Activated CD8-positive, alpha-beta memory T cell treated with anti-CD3 and anti-CD28 coated beads, Interleukin-2, amount 10 ng/mL, durations not matched to agents 7 days and 5 days (primary cell): ENCODE measurements at places on chromosomes 6 and 20. TPM values are rescaled to one million over a fixed set of nuclear protein-coding genes. Genes with fewer than 3 reads are reported as not detected.

DNA sequence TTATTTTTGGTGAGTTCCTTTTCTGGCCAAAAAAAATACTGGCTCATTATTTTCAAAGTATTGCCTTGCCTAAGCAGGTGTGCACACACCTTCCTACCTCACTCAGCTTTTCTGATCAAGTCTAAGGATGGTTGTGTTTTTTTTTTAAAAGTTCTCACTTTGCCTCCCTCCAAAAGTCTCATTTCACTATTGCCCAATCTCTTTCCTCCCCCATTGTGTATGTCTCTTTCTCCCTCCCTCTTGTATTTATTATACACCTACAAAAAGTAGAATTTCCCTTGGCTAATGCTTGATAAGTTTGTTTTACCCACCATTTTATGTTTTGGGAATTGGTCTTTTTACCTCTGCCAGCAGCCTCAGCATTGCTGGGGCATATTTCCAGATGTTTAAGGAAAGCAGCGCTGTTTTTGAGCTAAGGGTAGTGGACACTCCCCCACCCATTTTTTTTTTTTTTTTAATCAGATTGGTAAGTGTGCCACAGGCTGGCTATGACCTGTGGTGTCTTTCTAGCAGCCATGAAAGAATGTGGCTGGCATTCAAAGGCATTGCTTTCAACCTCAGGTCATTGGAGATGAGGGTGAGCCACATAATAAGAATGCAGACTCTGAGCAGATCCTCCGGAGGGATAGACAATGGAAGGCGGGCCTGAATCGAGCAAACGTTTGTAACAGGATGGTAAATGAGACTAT, 668.6 kb downstream of the UTRN start:
- H3K4me1 ChIP-seq, result no peaks in the 10 kb centered on the region
- no peak overlapping the region for H3K27ac ChIP-seq
- DNase-seq, result no peak
- H3K27me3 ChIP-seq, result no peaks in the 10 kb centered on the region

- H3K36me3 ChIP-seq, result no peaks in the 10 kb centered on the region
- peaks cover 6% of the 10 kb centered on the region for H3K27me3 ChIP-seq
- no peak for DNase-seq
- H3K4me3 ChIP-seq, result no peak overlapping the region
- H3K27ac ChIP-seq, result no peak overlapping the region
These were observed 21.9 kb downstream of the ZBTB46 start for GRCh38 chr20:63808964-63809674.

GRCh38 chr6:155224618-155225017, 39.2 kb upstream of the CLDN20 start:
- DNase-seq, result no peak
- H3K36me3 ChIP-seq, result peaks cover 3% of the 10 kb centered on the region
- H3K4me3 ChIP-seq, result no peak overlapping the region
- no peaks in the 10 kb centered on the region for H3K27me3 ChIP-seq
- H3K27ac ChIP-seq, result peak overlapping the region; percentile 84

DNA sequence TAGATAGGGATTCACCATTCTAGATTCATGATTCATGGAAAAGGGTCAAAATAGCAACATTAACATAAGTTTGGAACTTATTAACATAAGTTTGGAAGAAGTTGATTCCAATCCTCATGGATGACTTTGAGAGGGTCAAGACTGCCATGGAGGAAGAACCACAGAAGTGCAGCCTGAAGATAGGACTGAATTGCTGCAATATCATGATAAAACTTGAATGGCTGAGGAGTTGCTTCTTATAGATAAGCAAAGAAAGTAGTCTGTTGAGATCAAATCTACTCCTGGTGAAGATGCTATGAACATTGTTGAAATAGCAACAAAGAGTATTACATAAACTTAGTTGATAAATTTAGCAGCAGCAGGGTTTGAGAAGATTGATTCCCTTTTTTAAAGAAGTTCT, 62.2 kb downstream of the GMDS start:
- no peak overlapping the region for H3K4me3 ChIP-seq
- H3K4me1 ChIP-seq, result peaks cover 22% of the 10 kb centered on the region
- H3K36me3 ChIP-seq, result peaks cover 10% of the 10 kb centered on the region
- H3K27ac ChIP-seq, result no peak overlapping the region

The SLC22A7 gene
- total RNA-seq, result not detected

GRCh38 chr20:56996533-56996932, 269.9 kb downstream of the BMP7 start:
- no peak for DNase-seq
- H3K27me3 ChIP-seq, result no peaks in the 10 kb centered on the region
- no peaks in the 10 kb centered on the region for H3K4me1 ChIP-seq

DNA sequence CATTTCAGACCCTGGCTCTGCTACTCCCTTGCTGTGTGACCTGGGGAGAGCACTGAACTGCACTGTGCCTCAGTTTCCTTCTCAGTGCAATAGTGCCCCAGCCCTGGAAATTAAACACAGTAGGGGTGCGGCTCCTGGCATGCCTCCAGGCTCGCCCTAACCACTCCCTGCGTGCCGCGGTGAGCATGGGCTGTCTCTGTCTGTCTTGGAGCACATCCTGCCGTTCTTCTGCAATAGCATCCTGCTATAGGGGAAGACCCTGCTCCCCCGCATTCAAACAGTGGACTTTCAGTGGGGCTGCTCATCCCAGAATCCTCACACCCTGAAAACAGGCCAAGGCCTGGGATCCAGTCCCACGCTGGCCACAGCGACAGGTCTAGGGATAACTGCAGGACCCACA, 129.5 kb downstream of the FOXC1 start:
- no peak overlapping the region for H3K4me3 ChIP-seq
- H3K36me3 ChIP-seq, result no peaks in the 10 kb centered on the region
- H3K27ac ChIP-seq, result no peak overlapping the region
- H3K27me3 ChIP-seq, result no peaks in the 10 kb centered on the region

DNA sequence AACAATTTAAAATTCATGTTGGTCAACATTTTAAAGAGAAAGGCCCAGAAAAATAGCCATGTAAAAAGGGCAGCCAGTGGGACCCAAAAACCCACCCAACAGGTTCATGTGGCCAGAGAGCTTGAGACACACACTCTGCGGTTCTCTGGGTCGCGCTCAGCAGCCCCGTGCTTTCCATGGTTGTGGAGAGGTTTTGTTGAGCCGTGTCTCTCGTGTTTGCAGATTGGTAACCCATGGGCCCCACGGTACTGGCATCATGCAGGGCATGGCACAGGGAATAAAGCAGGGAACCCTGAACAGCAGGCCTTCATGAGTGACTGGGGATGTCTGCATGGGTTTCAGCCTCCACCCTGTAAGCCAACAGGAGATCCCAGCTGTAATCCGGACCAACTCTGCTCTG, 127.7 kb upstream of the CST7 start:
- H3K27me3 ChIP-seq, result no peaks in the 10 kb centered on the region
- H3K27ac ChIP-seq, result no peak overlapping the region
- no peaks in the 10 kb centered on the region for H3K4me1 ChIP-seq
- no peaks in the 10 kb centered on the region for H3K36me3 ChIP-seq

The PRKN gene
- total RNA-seq, result not detected

GRCh38 chr6:158311626-158312025, 639 bp upstream of the TULP4 start:
- H3K4me3 ChIP-seq, result no peak overlapping the region
- DNase-seq, result no peak
- H3K36me3 ChIP-seq, result peaks cover 27% of the 10 kb centered on the region
- H3K27me3 ChIP-seq, result no peaks in the 10 kb centered on the region
- no peak overlapping the region for H3K27ac ChIP-seq
- peaks cover 21% of the 10 kb centered on the region for H3K4me1 ChIP-seq

DNA sequence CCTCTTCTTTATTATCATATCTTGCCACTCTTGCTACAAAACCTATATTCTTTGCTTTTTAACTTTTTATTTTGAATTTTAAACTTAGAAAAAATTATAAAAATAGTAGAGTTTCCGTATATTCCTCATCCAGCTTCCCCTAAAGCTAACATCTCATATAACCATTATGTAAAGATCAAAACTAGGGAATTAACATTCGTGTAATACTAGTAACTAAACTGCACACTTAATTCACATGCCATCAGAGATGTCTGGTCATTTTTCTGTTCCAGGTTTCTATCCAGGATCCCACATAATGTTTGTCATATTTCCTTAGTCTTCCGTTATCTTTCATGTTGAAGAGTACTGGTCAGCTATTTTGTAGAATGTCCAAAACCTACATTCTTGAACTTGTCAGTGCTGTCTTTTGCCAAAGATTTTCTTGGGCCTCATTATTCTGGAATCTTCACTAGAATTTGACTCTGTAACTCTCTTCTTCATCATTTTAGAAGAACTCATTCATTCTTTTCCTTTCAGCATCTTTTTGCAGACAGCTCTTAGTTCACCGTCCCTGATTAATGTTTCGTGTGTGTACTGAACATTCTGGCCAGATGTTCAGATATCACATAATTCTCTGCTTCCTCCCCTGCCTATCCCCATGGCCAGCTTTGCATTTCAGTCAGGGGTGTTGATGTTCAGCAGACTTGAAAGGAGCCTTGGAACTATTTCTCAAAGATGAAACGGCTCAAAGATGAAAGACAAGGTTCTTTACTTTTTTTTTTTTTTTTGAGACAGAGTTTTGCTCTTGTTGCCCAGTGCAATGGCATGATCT, 9.4 kb downstream of the CTNNBL1 start:
- DNase-seq, result no peak
- H3K36me3 ChIP-seq, result peaks cover 13% of the 10 kb centered on the region
- H3K27me3 ChIP-seq, result no peaks in the 10 kb centered on the region
- no peak overlapping the region for H3K4me3 ChIP-seq
- peaks cover 2% of the 10 kb centered on the region for H3K4me1 ChIP-seq

The PAX1 gene
- total RNA-seq, result not detected

DNA sequence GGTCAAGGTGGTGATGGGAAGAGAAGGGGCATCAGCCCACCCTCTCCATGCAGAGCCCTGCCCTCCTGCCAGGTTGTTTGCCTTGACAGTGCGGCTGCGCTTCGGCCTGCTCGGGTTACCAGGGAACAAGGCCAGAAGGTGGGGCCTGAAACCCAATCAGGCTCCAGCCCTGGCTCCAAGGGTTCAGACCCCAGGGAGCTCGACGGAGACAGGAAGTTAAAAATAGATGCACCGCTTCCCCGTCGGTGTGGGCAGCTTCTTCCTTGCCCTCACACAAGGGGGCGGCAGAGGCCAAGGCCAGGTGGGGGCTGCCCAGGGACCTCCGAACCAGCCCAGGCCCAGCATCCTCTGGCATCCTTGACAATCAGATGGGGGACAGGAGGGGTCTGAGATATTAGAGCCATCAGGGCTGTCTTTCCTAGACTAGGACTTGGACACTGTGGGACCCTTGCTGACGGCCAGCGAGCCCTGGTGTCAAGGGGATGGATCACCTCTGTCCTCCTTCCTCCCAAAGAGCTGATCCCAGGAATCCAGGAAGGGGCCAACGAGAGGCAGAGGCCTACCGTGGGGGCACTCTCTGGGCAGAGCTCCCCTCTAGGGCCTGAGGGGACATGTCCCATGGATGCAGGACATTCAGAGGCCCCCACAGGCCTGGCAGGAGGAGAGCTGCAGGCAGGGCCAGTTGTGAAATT, 65.2 kb downstream of the RIPOR3 start:
- H3K4me3 ChIP-seq, result no peak overlapping the region
- no peaks in the 10 kb centered on the region for H3K36me3 ChIP-seq
- no peak overlapping the region for H3K27ac ChIP-seq
- DNase-seq, result peak; percentile 47
- no peaks in the 10 kb centered on the region for H3K4me1 ChIP-seq
- H3K27me3 ChIP-seq, result no peaks in the 10 kb centered on the region

- no peak overlapping the region for H3K27ac ChIP-seq
- no peaks in the 10 kb centered on the region for H3K4me1 ChIP-seq
- H3K27me3 ChIP-seq, result no peaks in the 10 kb centered on the region
These were observed 111.6 kb upstream of the EYA4 start for GRCh38 chr6:133129556-133129955.

The VPS16 gene
- total RNA-seq, result 49.2 TPM

GRCh38 chr6:22271081-22271480, 25.8 kb downstream of the PRL start:
- H3K4me3 ChIP-seq, result no peak overlapping the region
- no peak for DNase-seq
- H3K36me3 ChIP-seq, result no peaks in the 10 kb centered on the region
- no peaks in the 10 kb centered on the region for H3K4me1 ChIP-seq
- no peaks in the 10 kb centered on the region for H3K27me3 ChIP-seq

GRCh38 chr6:20416567-20417345, 15.1 kb downstream of the E2F3 start:
- no peak overlapping the region for H3K4me3 ChIP-seq
- no peak overlapping the region for H3K27ac ChIP-seq
- no peak for DNase-seq
- no peaks in the 10 kb centered on the region for H3K27me3 ChIP-seq
- H3K4me1 ChIP-seq, result peaks cover 52% of the 10 kb centered on the region
- peaks cover 30% of the 10 kb centered on the region for H3K36me3 ChIP-seq

The RAET1L gene
- total RNA-seq, result not detected

- no peak overlapping the region for H3K4me3 ChIP-seq
- no peak for DNase-seq
- H3K27ac ChIP-seq, result no peak overlapping the region
- peaks cover 1% of the 10 kb centered on the region for H3K36me3 ChIP-seq
These were observed 7.0 kb downstream of the CD2AP start for GRCh38 chr6:47484616-47485015.

The ATP9A gene
- 0.38 TPM for total RNA-seq

- H3K27ac ChIP-seq, result no peak overlapping the region
- no peaks in the 10 kb centered on the region for H3K4me1 ChIP-seq
- no peak for DNase-seq
- no peak overlapping the region for H3K4me3 ChIP-seq
- no peaks in the 10 kb centered on the region for H3K36me3 ChIP-seq
- H3K27me3 ChIP-seq, result peaks cover 55% of the 10 kb centered on the region
These were observed 8.0 kb downstream of the INSM1 start for GRCh38 chr20:20375862-20376261.

DNA sequence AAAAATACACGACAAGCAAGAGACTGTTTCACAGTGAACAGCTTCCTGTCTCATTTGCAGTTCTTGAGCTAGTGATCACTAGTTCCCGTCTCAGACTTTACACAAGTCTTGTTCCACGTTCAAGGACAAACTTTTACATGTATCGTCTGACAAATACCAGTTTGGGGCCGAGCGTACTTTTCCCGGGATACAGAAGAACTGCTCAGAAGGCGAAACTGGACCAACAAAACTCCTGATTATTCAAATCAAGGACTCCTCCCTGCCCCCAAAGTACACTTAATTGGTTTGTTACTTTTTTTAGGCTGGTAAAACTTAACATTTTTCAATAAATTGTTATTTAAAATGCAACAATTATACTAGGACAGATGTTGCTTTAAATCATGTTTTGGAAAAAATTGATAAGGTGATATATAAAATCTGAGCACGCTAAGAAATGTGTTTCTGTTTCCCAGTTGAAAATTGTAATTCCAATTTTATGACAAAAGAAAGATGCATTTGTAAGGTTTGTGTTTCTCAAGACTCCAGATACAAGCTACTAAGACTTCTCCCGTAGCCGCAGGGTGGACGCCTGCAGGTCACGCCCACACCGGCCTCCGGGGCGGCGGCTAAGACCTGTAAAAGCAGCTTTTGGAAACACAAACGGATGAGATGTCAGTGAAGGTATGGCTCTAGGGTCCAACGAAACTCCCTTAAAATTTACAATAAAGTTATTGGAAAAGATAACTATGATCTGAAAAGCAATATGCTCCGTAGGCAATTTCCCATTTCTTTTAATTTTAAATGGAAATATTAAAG, 16.8 kb upstream of the TCFL5 start:
- H3K27ac ChIP-seq, result no peak overlapping the region
- DNase-seq, result no peak
- H3K36me3 ChIP-seq, result peaks cover 10% of the 10 kb centered on the region
- H3K4me1 ChIP-seq, result peaks cover 10% of the 10 kb centered on the region
- no peak overlapping the region for H3K4me3 ChIP-seq

GRCh38 chr6:87731818-87732661, 30.0 kb upstream of the AKIRIN2 start:
- H3K36me3 ChIP-seq, result peaks cover 8% of the 10 kb centered on the region
- no peak for DNase-seq
- H3K4me1 ChIP-seq, result peaks cover 35% of the 10 kb centered on the region
- H3K4me3 ChIP-seq, result peak overlapping the region; percentile 20
- peaks cover 7% of the 10 kb centered on the region for H3K27me3 ChIP-seq
